T-cell (primary cell): ENCODE measurements at places on chromosomes 5 and 9.

GRCh38 chr9:110288503-110288902 is 32.2 kb upstream of the TXN start:
- no peak for DNase-seq

- DNase-seq: no peak
Measured at GRCh38 chr9:136049491-136050265, 45.4 kb downstream of the NACC2 start.

DNA sequence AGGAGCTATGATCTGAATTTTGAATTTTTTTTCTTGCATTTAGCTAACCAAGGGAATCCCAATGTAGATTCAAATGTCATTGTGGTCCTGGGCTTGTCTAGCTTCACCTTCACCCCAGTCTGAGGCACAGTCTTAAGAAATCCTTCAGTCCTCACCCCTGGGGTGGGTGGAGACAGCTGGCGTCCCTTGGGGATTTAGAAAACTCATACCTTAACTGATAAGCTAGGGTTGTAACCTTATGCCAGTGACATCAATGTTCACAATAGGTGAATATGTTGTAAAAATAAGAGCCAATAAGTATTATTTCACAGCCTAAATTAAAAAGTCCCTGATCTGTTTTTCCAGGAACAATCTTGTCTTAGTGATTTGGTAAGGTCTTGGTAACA is 4.6 kb downstream of the ISOC1 start:
- no peak for DNase-seq

DNA sequence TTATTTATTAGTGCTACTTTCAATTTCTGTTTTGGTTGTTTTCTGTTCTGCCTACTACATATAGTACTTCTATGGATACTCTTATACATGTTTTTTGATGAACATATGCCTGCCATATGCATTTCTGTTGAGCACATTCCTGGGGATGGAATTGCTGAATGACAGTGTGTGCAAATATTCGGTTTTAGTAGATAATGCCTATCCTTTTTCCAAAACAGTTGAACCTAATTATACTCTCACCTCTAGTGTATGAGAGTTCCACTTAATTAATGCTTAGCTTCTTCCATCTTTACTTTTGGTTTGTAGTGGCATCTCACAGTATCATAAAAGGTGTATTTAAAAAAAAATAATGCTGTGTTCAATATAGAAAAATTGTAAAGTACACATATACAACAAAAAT is 96.8 kb downstream of the ADGRV1 start:
- DNase-seq: no peak

DNA sequence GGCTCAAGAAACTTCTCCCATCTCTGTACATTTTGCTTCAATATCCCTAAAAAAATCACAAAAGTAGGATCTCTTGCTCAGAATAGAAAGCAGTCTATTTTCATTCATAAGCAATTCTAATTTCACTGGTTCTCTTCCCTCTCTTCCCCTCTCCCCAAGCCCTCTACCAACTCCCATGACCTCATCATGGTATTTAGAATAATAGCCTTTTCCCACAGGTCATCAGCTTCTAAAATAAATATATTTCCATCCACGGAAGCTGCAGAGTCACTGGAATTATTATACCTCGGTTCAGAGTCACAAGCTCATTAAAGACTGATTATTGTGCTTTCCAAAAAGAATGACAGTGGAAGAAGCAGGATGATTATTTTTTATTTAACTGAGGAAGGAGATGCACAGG is 84.2 kb upstream of the ADRA1B start:
- DNase-seq: no peak

GRCh38 chr9:137688725-137689124 is 69.9 kb downstream of the EHMT1 start:
- DNase-seq: no peak

- no peak for DNase-seq
Measured at GRCh38 chr5:146249801-146250200, 46.4 kb downstream of the RBM27 start.

DNA sequence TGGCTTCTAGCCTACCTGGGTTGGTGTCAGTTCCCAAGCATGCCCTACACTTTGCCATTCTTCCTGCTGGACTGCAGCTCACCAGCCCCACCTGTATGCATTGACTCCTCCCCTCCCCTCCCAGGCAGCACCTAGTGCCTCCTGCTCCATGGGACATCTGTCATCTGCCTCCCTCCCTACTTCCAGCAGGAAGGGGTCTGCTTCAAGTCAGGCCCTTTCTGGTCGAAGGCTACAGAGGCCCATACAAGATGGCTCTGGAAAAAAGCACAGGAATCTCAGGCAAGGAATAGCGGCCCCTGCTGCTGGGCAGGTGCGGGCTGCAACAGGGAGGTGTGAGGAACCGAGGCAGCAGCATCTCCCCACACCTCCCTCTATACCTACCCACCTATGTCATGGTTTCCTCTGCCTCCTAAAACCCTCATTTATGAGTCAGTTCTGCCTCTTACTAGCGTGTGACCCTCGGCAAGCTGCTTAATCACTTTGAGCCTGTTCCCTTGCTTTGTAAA is 19.7 kb downstream of the WWC1 start:
- DNase-seq: no peak

DNA sequence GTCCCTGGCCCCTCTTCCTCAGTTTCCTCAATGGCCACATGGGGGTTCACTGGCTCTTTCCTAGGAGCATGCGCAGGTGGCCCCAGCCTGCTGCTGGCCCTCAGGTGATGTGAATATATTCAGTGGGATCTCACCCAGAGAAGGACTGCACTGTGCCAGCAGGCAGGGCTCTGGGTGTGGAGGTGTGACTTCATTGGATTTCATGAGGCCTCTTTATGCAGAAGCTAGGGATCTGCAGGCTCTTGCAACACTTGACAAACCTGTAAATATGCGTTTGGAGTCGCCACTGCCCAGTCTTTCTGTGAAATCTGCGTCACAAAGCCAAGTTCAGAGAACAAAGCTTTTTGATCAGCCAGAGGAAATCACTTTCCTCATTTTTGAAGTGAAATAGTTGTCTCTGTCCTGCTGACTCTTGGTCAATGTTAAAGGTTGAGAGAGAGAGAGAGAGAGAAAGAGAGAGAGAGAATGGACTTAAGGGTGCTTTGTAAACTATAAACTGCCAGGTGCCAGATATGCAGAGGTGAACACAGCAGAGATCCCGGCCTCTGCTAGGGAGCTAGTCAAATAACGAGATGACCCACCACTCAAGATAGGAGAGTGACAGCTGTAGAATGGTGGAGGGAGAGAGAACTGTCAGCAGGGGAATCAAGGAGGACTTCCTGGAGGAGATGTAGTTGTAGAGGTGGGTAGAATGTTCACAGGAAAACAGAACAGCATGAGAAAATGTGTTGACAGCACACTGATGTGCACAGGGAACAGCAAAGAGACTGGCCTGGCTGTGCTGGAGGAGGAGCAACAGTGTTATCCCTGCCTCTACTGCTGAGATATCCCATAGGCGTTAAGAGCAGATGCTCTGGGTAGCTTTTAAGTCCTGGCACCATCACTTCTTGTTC is 167.0 kb upstream of the ZNF618 start:
- DNase-seq: no peak

- no peak for DNase-seq
Measured at GRCh38 chr9:20189871-20190270, 401.0 kb upstream of the SLC24A2 start.

- DNase-seq: no peak
Measured at GRCh38 chr9:130599625-130600024, 20.2 kb downstream of the FUBP3 start.

GRCh38 chr5:34007201-34007620 is 639 bp downstream of the AMACR start:
- no peak for DNase-seq

DNA sequence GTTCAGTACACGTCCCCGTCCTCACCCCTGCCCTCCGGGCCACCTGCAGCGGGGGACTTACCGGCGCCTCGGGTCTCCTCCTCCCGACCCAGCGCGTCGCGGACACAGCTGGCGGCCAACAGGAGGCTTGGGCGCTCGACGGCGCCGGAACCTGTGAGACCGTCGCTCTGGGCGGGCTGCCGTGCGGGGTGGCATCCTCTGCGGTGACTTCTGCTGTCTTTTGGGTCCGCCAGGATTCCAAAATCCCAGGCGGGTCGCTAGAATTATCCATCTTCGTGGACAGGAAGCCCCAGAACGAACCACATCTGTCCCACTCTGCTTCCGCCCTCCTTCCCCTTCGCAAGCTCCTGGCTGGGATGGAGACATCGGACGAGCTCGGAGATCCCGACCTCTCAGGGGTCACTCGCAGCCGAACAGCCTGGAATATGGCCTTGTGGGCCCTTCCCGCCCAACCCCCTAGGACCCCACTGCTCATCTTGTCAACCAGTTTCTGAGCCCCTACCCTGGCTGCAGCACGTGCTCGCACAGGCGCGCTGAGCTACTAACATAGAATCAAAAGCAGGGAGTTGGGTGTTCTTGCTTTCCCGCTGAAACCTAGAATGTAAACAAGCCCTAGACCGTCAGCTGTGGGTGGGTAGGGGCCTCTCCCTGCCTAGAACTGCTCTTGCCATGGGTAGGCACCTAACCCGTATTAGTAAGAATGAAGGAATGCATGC is 947 bp upstream of the MARCHF3 start:
- peak; percentile 8 for DNase-seq

DNA sequence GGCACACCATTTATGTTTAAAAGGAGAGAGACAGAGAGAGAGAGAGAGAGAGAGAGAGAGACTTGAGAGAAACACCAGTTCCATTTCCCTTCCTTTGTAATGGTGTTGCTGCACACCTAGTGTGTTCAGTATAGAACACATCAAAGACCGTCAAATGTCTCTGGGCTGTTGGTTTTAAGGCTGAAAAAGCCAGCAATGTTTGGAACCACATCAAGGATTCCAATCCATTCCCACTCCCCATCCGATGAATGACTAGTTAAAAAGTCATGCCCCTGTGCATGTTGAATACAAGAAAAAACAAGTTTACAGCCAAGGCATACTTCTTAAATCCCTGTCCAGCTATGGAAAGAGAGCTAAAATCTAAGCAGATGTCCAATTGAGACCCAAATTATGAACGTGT is 83.0 kb upstream of the IFNE start:
- DNase-seq: no peak

DNA sequence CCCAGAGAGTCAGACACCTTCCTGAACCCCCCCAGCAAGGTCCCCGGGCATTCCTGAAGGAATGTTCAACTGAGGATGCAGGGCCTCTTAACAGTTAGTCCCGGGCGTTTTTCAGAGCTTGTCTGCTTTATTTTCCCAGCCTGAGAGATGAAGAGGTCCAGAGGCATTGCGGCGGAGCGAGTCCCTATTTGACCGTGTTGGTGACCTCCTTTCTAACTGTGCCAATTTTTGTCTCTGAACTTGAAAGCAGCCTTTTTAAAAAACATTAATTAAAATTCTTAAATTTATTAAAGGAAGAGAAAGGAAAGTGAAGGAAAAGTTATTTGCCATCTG is 433 bp upstream of the PTAR1 start:
- no peak for DNase-seq

DNA sequence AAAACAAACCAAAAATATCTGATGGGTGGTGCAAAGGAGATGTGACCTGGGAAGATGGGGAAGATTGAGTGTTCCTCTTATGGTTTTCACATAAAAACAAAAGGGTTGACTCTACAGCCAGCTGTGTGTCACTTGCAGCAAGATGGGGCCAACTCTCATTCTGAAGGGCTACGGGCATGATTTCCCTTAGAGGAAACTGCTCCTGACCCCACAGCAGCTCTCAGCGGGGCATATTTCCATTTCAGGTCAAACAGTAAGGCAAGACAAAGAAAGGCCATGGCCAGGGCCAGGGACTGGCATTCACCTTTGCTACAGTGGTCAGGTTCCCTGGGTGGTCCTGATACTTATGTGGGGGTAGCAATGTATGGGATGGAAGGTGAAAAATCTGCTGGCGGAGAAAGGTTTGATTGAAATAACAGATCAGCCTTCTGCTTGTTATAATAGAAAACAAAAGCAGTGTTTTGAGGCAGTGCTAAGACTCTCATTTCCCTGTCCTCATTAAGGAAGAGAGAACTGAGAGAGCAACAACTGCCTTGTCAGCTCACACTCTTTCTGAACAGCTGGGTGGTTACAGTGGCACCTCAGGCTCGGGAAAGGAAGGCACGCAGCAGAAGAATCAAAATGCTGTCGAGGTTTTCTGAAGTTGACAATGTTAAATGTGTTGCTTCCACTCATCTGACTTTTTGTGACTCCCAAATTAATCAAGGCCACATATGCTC is 120.7 kb upstream of the PCA3 start:
- DNase-seq: no peak

DNA sequence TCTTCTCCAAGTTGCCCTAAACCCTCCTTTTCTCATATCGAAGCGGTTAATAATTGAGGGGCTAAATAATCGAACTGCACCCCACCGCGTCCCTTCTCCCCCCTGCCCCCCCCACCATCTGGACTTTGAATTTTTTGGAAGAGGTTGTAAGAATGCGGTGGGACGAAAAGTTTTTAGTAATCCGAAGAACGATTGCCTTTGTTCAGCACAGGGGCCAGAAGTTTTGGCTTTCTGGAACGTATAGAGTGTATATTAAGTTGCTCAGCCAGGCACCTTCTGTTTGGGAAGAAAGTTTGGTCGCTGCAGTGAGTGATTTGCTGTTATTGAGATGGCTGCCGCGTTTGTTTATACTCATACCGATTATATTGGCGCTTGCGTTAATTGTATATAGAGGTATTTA is 518 bp downstream of the ERBIN start:
- no peak for DNase-seq

DNA sequence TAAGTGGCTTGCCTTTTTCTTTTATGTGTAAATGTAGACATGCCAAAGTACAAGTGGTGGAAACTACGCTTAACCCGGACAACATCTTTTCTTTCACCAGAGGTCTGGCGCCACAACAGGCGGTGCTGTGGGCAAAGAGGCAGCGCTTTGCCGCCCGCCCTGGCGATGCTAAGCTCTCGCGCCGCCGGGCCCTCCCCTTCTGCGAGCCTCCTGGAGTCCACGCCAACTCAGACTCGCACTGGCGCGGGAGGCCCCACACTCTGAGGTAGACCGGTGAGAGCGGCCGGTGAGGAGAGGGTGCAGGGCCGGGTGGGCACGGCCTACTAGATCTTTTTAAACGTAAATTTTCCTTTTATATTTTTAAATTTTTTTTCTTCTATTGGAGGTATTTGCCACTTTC is 2253.1 kb upstream of the C9orf72 start:
- DNase-seq: no peak

DNA sequence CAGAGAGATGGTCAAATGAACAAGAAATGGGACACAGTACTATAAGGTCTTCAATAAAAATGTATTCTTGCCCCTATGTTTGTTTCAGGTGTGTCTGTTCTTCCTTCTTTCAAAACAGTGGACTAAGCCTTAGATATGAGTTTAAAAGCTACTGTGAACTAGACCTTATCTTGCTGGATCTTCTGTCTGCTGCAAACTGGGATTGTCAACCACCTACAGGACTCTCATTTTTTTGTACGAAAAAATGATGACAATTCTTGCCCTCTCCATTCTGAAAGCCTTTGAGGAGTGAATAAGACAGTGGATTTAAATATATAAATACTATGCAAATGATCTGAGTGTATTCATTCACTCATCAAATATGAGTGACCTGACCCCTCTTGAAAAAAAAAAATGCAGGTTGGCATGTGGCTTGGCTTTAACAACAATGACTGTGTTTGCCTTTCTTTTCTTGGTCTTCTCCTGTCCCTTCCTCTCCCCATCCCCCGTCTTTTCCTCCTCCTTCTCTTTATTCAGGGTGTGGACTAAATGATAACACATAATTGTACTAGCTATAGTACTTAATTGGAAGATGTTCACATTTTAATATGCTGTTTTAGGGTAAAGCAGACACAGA is 235.5 kb upstream of the TRIM32 start:
- DNase-seq: no peak

GRCh38 chr5:155767470-155767869 is 559.5 kb upstream of the SGCD start:
- no peak for DNase-seq
